ENCODE measurements at places on chromosomes 5 and 9. TPM values are rescaled to one million over a fixed set of nuclear protein-coding genes. Genes with fewer than 3 reads are reported as not detected.

DNA sequence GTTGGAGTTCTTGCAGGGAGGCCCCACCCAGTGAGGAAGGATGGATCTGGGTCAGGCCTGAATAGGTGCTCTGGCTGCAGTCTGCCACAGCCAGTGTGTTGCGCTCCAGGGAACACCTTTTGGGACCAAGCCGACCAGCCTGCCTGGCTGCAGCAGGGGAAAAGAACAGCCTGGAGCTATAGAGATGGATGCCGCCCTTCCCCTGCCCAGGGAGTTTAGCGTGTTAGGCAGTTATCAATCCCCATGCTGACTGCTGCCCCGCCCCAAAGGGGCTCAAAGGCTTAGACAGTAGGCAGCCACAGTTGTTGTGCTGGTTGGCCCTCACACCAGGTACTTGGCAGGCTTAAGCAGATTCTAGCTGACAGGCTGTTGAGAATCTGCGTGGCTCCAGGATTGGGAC lies 153.4 kb upstream of the ADAMTS19 start:
- DNase-seq = no peak

- no peak for DNase-seq
Measured at GRCh38 chr5:43150748-43151147, 30.0 kb downstream of the ZNF131 start.

DNA sequence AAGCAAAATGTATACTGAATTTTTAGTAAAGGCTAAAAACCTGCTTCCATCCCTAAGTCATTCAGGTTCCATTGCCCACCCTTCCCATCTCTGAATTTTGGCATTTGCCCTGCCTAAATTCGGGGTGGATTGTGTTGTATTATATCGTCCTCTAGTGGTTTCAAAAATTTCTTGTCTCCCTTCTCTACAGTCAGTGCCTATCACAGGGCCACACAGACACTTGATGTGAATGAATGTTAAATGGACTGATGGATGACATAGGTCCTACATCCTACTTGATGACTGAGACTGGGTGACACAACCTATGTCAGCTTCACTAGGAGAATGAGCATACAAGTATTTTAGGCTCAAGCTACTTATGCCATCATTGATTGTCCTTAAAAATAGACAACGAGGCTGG lies 45.6 kb upstream of the SLC30A5 start:
- DNase-seq = no peak

DNA sequence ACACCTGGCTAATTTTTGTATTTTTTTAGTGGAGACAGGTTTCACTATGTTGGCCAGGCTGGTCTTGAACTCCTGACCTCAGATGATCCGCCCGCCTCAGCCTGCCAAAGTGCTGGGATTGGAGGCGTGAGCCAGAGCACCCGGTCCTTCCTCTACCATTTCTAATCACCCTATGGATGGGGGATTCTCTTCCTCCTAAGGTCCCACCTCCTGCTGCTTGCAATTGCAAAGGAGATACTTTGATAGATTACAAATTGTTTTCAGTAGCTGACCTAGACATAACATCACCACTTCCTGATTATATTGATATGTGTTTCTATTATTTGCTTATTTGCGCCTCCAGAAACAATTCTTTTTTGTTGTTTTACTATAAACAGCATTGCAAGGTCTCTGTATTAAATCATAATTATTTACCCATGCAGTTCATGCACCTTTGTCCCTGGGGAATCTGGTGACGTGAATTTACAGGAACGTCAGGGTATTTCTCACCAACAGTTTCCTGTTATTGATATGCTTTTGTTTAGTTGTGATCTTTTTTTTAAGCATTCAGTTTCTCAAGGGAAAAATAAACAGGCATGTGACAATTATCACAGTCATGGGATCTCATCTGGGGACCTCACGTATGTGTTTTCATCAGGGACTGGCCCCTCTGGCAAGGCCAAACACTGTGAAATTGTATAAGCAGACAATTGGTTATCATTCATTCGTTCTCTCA lies 43.2 kb downstream of the ESM1 start:
- no peak for DNase-seq

DNA sequence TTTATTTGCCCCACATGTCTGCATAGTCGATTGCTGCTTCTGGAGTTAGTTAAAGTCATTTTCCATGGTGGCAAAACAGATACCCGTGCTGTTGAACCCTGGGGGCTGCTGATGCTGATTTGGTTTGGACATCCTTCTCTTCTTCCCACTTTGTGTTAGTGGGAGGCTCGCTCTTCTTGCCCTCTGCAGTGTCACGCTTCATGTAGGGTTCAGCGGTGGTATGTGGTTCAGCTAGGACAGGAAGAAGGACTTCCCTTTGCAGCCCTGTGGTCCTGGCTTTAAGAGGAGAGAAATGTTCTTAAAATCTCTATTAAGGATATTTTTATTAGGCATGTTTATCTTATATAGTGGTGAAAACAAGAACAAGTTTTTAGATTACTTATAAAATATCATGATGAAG lies 36.2 kb downstream of the SLC36A1 start:
- no peak for DNase-seq

Gene THBS4
- total RNA-seq = 464 TPM

DNA sequence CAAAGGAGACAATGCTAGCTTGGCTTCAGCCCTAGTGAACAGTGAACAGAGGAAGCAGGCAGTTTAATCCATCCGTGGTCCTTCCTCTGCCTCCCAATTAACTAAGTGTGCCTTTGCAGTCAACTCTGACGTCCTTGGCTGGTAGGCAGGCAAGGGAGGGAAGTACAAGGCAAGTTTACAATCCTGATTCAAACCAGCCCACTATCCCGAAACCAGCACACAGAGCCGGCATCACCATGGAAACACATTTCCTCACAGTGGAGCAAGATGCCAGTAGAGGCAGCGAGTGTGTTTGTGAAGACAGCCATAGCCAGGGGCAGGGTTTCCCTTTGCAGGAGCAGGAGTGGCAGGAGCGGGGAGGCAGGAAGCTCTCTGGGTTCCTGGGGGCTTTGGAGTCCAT lies 73.9 kb downstream of the GOLPH3 start:
- no peak for DNase-seq
